Dermis blood vessel endothelial cell (primary cell): ENCODE measurements at places on chromosomes 1 and 21.

GRCh38 chr1:195458365-195458764 is 1149.9 kb downstream of the KCNT2 start:
- DNase-seq: no peak

GRCh38 chr1:197021716-197022115 is 44.4 kb downstream of the CFHR5 start:
- DNase-seq: no peak

- no peak for DNase-seq
Measured at GRCh38 chr1:13549521-13549920, 34.1 kb upstream of the PDPN start.

GRCh38 chr1:177301425-177302124 is 130.8 kb downstream of the BRINP2 start:
- DNase-seq: no peak

DNA sequence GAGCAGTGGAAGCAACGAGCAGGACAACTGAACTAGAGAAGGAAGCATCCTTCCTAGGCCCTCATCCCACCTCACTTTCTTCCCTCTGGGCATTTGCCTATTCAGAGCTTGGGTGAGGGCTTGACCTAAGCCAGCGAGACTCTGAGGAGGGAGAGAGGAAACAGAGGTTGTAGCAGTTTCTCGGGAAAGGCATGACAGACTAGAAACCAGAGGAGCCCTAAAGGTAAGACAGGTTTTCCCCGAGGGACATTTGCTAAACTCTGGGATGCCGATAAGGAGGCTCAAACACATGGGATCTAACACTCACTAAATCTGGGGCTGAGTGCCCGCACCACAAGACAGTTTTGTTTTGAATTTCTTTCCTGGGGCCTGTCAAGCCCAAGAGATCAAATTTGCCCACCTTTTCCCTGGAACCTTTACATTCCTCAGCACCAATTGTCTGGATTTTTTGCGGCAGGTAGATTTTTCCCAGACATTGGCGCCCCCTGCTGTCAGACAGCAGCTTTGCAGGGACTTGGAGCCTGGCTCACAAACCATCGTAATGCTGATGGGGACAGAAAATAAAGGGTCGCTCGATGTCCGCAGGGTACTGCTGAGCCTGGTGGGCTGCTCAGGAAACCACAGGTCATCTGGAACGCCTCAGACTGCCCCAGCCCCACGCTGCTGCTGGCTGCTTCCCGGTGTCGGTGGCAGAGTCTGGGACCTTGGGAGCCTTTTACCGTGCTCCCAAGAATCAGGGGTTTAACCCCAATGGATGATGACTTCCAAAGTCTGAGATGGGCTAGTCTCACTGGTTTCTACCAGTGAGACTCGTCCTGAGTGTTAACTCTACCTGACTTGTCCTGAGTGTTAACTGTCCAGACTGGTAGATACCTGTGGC is 23.4 kb upstream of the TSPAN2 start:
- peak; percentile 57 for DNase-seq

GRCh38 chr1:2601721-2602303 is 15.2 kb downstream of the PRXL2B start:
- no peak for DNase-seq

GRCh38 chr1:185834371-185834905 is 100.2 kb downstream of the HMCN1 start:
- no peak for DNase-seq

DNA sequence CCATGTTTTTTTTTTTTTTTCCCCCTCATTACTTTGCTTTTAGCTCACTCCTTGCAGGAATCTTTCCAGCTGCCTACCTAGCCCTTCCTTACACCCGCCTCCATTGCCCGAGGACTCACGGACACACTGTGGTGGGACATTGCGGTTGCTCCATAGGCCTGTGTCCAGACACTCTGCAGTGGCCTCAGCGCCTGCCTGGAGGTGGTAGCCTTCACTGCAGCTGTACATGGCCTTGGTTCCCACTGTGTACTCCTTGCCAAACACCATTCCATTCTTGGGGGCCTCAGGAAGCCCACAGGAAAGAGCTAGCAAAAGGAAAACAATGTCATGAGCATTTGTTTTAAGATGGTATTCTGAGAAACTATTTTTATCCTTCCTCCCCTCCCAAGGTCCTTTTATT is 99.9 kb downstream of the ZSCAN20 start:
- DNase-seq: peak; percentile 18

DNA sequence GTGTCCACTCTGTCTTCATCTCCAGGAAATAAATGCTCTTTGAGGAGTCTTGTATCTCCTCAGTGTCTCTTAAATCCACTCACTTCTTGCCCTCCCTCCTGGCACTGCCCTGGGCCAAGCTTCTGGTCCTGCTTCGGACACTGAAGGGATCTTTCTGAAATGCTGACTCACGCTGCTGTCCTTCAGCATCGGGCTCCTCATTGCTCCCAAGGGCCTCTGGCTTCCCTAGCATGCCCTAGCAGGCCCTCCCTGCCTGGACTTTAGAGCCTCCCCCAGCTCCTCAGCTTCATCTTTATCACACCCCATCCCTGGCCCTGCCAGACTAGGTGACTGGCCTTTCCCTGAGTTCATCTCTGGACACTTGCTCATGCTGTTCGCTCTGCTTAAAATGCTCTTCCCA is 96.6 kb downstream of the FOXD2 start:
- no peak for DNase-seq

DNA sequence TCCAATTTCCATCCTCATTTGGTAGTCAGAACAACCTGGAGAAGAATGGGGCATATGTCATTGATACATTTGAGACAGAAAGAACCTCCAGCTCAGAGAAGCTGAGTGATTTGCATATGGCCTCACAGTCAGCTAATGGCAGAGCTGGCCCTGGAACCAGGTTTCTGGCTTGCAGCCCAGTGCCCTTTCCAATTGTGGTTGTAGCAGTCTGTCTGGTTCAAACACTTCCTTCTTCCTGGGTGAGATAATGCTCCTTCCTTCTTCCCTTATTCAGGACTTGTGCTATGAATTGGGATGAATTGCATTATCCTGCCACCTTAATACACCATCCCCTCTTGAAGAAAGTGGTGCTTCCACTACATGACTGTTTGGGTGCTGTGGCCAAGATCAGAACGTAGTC is 24.2 kb downstream of the SLC5A9 start:
- DNase-seq: no peak

- no peak for DNase-seq
Measured at GRCh38 chr21:34687065-34687464, 18.3 kb downstream of the CLIC6 start.
